ENCODE measurements at places on chromosomes 4 and X.

DNA sequence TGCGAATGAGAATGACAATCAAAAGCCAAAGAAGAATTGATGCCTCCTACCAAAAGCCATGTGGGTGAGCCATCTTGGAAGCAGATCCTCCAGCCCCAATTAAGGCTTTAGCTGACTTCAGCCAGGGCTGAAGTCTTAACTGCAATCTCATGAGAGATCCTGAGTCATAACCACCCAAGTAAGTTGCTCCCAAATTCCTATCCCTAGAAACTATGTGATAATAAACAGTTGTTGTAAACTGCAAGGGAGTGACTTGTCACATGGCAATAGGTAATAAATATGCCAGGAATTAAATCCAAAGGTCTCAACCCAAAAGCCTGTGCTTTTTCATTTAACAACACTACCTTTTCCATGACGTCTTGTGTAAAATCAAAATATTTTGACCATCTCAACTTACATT is 154.2 kb upstream of the TBL1X start:
- DNase-seq, result no peak

DNA sequence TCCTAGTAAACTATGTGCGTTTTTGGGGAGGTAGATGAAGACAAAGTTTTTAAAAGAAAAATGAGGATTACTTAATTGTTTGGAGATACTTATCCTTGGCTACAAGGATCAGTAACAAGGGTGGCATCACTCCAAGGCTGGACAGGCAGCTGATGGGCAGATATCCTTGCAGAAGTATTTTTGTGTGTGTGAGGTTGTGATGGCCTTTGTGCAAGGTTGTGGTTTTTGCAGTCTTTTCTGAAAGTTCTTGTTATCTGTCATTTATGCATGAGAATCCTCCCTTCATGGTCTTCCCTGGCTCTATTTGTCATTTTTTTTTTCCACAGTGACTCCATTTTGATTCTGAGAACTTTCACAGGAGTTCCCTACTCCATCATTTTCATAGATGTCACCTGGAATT is 96.0 kb upstream of the C1GALT1C1 start:
- DNase-seq, result no peak

DNA sequence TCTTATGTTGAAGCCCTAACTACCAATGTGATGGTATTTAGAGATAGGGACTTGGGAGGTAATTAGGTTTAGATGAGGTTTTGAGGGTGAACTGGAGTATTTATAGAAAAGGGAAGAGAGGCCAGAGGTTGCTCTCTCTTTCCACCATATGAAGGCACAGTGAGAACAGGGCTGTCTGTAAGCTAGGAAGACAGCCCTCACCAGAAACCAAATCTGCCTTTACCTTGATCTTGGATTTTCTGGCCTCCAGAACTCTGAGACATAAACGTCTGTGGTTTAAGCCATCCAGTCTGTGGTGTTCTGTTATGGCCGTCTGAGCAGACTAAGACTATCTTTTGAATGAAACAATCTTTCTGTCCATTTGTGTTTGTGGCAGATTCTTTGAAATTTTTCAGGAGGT is 223.7 kb downstream of the PDHA2 start:
- no peak for DNase-seq

DNA sequence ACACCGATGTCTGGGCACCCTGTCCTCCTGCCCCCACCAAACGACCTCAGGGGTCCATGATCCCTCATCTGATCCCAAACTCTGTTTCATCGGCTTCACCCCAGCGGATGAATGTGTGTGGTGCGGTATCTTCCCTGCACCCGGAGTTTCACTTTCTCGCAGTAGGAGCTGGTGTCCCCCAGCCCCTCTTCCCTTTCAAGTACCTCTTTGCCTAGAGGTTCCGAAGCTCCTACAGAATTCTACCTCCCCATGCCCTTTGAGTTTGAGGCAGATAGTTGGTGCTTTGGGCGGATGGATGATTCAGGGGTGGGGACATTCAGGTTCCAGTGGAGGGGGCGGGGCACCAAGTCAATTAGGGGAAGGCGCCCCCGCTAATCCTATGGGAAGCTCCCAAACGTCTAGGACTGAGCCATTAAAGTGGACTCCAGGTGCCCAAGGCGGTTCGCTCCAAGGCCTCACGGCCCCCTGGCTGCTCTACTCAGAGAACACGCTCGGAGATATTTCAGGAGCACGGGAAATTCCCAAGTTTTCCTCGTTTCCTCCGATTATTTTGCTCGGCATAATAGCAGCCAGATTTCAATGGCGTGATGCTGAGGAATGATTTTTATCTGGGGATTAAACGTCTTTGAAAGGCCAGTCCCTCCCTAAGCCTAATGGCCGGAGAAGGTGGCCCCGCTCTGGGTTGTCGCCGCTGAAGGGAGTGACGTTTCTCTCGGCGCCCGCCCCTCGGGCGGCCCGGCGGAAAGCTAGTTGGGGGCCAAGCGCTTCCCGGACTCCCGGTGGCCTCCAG is 1.3 kb downstream of the MSX1 start:
- no peak for DNase-seq

GRCh38 chr4:112403101-112403945 is 106.2 kb downstream of the ALPK1 start:
- no peak for DNase-seq

GRCh38 chr4:188971125-188971524 is 831.9 kb downstream of the TRIML1 start:
- DNase-seq, result no peak

- DNase-seq, result no peak
Observed at GRCh38 chrX:152988536-152989291, 5.2 kb downstream of the PNMA5 start.

GRCh38 chrX:132022198-132022966 is 720 bp upstream of the STK26 start:
- no peak for DNase-seq

- DNase-seq, result no peak
Observed at GRCh38 chr4:38366456-38366855, 297.5 kb upstream of the KLF3 start.

- no peak for DNase-seq
Observed at GRCh38 chr4:136227315-136227714, 1305.0 kb downstream of the PCDH18 start.

Measured in stimulated activated CD8-positive, alpha-beta memory T cell treated with anti-CD3 and anti-CD28 coated beads, Interleukin-7, amount 100 ng/mL, for 1 hour (primary cell).